CD4-positive, alpha-beta T cell treated with Interleukin-15 for 1 hour (primary cell): ENCODE measurements at places on chromosomes 3 and 15.

DNA sequence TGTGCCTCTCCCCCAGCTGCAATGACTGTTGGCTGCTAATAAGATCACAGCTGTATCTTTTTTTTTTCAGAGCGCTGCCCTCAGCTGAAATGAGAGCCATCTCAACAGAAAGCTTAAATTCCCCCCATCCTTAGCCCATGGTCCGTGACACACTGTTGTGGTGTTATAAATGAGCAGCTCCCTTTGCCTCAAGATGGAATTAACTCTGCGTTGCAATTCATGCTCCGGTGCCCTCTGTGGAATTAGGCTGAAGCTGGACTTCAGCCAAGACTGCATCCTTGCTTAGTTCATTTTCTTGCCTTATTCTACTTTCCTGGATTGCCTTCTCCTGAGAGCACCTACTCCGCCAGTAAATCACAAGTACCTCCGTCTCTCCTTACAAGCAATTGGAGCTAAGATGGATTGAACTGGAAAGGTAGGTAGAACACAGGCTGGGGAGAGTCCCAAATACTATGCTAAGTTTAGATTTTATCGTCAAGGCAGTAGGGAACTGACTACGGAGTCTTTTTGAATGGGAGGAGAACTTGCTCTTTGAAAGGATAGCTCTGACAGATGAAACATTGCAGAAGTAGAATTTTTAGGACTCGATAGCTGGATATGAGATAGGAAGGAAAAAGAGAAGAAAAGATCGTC lies 39.0 kb upstream of the THRB start:
- no peak for DNase-seq

DNA sequence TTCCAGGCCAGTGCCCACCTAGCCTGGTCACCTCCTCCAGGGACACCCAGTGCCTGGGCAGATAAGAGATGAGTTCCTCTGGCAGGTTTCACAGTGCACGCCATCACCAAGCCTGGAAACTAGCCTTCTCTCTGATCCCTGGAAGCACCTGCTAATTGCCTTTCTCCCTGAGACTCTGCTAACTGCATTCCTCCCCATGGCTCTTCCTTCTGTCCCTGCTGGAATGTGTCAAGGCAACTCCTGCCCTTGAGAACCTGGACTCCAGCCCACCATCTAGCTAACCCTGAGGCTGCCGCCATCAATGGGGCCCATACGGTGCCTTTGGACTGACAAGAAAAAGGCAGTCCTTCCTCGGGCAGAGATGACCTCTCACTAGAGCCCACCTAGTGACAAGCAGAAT lies 18.5 kb downstream of the VIPR1 start:
- DNase-seq = no peak

DNA sequence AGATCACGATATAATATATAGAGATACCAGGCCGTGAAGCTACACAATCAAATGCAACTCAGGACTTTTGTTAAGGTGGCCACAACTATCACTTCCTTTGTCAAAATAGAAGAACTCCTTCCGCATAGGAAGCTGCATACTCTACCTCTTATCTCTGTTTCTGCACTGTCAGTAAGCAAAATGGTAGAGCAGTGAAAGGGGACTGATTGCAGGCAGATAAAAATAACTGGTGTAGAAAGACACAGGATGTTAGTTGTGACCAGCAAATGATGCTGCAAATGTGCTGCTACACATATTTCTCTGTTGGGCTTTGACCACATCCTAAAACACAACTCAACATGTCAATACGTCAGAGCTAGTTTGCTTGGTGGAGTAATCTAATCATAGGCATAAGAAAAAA lies 16.3 kb upstream of the TRAT1 start:
- DNase-seq = peak; percentile 37

DNA sequence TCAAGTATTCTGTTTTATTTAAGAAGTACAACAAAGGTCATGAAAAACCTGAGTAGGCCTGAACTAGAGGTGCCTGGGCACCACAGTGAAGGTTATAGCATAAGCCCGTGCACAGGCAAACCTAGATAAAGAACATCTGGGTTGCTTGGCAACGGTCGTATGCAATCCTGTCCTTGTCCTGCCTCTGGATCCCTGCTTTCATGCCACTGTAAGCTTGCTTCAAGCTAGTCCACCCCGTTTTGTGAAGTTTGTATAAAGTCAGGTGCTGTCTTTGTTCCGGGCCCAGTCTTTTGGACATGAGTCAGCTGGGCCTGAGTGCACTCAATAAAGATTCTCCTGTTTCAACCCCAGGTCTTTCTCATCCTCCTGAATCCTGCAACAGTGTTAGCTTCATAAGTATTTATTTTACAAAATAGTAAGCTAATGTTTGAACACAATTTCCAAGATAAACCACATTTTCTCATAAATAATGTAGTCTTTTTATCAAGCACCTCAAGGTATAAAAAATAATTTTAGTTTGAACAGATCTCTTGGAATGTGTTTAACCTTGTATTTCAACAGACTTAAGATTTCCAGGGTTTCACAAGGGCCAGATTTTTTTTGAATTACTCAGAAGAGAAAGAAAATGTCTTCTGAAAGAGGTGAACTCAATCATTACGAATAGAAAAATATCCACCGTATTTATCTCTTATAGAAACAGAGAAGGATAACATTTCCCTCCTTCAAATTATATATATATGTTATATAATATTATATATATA lies 14.3 kb upstream of the SLC9C1 start:
- DNase-seq = no peak

- no peak for DNase-seq
These were observed 84.8 kb upstream of the POMGNT2 start for GRCh38 chr3:43190670-43191069.

GRCh38 chr15:47756872-47757271 lies 39.6 kb downstream of the SEMA6D start:
- no peak for DNase-seq

DNA sequence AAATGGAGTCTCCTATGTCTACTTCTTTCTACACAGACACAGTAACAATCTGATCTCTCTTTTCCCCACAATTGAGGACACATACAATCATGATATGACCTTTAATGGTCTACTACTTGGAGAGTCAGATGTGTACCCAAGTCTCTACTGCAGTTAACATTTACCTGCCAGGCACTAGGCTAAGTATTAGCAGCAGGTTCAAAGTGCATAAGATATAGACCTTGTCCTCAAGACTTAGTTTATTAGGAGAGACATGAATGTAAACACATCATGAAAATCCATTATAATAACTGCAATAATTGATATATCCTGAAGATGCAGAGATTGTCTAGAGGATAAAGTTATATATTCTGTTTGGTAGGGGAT lies 3.1 kb downstream of the SLC35A5 start:
- DNase-seq = no peak

DNA sequence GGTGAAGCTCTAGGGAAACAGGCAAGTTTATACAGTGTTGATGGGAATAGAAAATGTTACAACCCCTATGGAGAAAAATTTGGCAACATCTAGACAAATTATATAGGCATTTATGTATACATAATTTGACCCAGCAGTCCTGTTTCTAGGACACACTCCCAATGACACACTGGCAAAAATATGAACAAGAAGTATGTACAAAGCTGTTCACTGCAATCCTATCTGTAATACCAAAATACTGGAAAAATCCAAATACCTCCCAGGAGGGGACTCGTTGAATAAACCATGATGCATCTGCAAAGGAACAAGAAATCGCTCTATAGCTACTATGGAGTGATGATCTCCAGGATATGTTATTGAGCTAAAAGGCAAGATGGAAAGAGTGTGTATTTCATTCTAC lies 8.5 kb downstream of the BFSP2 start:
- no peak for DNase-seq

DNA sequence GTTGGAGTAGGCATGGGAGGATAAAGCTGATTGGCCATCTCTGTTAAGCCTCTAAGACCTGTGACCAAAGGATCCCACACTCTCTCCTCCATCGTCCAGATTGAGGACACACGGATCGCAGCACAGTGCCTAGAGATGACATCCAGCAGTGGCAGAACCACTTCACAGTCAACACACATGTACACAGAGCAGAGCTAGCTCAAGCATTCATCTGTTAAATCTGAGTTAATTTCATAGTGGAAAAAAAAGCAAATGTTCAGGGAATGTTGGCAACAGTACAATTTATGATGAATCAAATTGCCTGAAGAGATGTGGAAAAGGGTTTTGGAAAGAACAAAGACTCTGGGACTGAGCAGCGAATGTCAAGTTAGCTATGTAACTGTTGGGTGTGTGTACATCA lies 108.1 kb upstream of the PLAAT1 start:
- DNase-seq = no peak

DNA sequence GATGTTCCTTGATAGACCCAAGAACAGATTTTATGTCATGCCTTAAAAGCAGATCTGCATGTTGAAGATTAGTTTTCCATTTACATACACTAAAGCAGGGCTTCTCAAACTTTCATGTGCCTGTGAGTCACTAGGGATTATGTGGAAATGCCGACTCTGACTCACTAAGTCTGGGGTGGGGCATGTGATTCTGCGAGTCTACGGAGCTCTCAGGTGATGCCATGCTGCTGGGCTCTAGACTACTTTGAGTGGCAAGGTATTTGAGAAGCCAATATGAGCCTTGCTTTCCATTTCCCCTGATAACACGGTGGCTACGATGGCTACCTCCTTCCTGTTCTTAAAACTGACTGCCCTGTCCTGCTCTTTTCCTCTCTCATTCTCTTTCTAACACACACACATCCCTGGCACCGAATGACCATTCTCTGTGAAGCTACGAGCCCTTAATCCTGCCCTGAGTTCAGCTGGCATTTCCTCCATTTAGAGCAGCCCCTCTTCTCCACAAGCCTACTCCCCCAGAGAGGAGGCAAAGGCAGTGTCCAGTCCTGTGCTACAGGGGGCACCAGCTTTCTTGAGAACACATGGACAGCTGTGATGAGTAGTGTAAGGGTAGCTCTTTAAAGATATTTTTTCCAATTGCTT lies 39.7 kb upstream of the PYGO1 start:
- no peak for DNase-seq

DNA sequence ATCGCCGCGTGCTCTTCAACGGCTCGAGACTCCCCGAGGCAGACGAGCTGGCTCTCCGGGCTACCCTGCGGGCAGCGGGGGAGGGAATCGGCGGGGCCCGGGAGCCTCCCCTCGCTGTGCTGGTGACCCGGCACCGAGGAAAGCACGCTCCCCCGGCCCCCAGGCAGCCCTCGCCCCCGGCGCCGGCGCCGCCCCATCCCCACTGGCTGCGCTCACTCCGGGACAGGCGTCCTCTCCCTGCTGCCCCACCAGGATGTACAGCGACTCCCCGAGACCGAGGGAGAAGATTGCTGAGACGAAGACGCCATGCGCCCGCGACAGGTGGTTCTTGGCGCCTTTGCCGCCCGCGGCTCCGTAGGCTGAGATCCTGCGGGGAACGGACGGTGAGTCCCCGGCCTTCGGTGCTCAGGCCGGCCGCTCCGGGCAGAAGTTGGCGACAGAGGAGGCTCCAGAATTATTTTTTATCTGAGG lies 1.7 kb downstream of the LTK start:
- no peak for DNase-seq

DNA sequence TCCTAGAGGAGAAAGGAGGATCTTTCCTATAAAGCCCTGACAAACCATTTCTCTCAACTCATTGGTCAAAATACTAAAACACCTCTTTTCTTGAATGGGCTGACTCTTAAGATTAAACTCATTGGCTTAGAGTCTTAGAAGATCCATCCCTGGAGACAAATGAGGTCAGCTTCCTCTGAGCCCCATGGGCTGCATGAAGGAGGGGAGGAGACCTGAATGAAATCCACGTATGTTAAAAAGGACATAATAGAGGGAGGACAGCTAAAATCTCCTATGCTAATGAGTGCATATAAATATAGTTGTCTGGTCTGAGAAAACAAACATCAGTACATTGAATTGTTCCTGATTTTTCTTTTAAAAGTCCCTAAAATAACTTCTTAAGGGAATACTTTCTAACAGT lies 255.0 kb downstream of the TBL1XR1 start:
- no peak for DNase-seq

GRCh38 chr15:69164807-69165636 lies 4.6 kb downstream of the GLCE start:
- no peak for DNase-seq

DNA sequence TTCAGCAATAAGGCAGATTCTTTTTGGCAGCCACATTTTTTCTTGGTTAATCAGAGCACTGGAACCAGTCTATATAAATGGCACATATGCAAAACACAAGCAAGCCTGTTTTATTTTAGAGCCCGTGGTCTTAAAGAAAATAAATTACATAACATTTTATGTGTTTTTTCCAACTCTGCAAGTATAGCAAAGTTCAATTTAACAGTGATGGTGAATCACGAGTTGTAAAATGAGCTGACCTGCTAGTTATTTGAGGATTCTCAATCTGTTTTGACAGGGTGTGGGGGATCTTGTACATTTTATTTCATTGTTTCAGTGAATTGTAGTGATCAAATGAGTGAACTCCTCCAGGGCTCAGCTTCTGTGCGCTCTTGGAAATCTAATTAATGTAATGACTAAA lies 2.7 kb downstream of the ARHGEF26 start:
- no peak for DNase-seq

- no peak for DNase-seq
These were observed 3.0 kb downstream of the CCR8 start for GRCh38 chr3:39332525-39332924.

DNA sequence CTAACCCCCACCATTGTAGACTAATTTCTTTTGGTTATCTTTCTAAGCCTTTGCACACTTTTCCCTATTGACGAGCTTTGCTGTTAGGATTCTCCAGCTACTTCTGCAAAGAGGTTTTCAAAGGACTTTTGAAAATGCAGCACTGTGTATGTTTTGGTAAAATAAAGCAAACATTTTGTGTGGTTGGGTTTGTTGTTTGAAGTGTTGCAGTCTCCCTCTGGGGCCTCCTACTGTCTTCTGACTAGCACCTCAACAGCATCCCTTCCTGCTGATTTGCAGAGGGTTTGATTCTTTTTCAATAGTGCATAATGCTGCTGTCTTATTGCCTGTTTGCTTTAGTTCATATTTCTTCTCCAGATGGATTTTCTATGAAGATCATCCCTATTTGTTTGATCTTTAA lies 775.1 kb upstream of the CFAP20DC start:
- DNase-seq = no peak

GRCh38 chr3:190217081-190217480 lies 96.4 kb upstream of the P3H2 start:
- DNase-seq = no peak

GRCh38 chr15:77856705-77857346 lies 220.7 kb downstream of the TBC1D2B start:
- no peak for DNase-seq

- DNase-seq = no peak
These were observed 254.0 kb upstream of the SOX2 start for GRCh38 chr3:181457756-181458155.
